ENCODE measurements at places on chromosomes 16 and 17.

DNA sequence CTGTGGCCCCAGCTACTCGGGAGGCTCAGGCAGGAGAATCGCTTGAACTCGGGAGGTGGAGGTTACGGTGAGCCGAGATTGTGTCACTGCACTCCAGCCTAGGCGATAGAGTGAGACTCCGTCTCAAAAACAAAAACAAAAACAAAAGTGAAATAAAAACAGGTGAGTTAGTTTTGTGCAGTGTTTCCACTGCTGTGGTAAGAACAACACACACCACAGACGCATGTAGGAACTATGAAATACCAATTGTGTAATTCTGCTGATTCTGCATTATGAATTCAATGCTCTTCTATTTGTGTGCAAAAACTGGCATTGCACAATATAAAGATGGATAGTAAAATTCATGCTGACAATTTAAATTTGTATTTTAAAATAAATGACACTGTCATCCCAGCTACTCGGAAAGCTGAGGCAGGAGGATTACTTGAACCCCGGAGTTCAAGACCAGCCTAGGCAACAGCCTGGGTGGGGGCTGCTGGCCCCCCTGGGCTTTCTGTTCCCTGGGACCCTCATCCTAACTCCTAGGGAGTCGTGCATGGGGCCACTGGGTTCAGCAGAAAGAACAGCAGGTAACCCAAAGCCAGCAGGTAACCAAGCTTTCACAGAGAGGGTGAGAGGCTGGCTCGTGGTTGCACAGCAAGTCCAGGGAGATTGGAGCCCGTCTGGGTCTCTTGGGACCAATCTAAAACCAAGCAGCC is 10.6 kb upstream of the RHBDF2 start:
- no peak for ATAC-seq

DNA sequence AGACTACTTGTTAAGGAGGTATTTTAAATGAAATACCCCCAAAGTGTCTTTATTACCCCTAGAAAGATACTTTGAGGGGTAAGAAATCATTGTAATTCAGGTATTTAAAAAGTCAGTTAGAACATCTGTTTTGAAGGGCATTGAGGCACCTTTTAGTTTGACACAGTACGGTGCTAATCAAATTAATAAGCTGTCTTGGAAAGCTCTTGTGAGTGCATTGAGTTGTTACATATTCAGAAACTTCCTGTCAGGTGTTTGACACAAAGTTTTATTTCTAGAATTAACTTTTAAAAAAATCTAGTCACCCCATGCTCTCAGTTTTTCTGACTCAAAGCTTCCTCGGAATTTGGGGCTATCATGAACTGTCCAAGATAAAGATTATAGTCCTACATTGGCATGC is 4.6 kb downstream of the RBBP6 start:
- ATAC-seq, result no peak

DNA sequence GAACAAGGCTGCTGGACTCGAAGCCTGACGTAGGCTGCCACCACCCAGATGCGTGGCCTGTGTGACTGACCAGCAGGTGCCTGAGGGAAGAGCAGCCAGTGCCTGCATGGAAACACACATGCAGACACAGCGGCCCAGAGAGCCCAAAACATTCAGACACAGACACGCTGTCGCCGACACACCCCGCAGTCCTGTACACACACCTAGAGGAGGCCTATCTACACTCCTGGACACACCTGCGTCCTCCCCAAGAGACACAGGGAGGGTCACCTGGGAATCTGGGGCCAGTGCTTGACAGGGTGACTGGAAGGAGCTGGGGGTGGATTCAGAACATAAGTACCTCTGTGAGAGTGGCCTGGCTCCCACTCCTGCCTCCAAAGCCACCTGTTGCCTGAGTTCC is 6.1 kb upstream of the TSPOAP1 start:
- no peak for ATAC-seq

DNA sequence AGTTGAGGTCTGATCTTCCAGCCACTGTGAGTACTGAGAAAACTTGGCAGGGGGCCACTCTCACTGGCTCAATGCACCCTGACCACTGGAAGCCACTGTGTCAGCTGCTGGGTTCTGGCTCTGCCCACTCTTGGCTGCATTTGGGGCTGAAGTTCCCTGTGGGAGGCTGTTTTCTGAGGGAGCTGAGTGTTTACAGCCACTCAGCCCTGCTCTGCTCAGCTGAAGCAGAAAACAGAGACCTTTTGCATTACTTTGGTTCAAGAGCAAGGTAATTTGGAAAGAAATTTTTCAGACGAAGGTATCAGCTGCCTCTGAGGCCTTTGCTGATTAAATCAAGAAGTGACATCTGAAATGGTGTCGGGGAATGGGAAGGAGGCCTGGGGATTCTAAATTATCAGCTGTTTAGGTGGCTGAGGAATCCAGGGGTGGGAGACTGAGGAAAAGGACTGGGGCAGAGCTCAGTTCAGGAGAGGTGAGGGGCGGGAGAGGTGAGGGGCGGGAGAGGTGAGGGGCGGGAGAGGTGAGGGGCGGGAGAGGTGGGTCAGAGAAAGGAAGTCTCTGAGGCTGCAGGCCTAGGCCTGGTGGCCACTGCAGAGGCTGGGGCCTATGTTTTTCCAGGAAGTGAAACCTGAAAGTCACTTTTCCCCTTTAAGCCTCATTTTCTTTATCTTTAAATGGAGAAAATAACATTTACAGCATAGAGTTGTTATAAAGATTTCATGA is at the start of gene ACSM5:
Gene ACSM5, plus strand, starts transcription at position 137 of the 723 bp plus-strand sequence. CDS start 1,951 bp downstream, outside the sequence.
- no peak for ATAC-seq

GRCh38 chr17:12953156-12953555 is 64.7 kb downstream of the ELAC2 start:
- ATAC-seq, result no peak

DNA sequence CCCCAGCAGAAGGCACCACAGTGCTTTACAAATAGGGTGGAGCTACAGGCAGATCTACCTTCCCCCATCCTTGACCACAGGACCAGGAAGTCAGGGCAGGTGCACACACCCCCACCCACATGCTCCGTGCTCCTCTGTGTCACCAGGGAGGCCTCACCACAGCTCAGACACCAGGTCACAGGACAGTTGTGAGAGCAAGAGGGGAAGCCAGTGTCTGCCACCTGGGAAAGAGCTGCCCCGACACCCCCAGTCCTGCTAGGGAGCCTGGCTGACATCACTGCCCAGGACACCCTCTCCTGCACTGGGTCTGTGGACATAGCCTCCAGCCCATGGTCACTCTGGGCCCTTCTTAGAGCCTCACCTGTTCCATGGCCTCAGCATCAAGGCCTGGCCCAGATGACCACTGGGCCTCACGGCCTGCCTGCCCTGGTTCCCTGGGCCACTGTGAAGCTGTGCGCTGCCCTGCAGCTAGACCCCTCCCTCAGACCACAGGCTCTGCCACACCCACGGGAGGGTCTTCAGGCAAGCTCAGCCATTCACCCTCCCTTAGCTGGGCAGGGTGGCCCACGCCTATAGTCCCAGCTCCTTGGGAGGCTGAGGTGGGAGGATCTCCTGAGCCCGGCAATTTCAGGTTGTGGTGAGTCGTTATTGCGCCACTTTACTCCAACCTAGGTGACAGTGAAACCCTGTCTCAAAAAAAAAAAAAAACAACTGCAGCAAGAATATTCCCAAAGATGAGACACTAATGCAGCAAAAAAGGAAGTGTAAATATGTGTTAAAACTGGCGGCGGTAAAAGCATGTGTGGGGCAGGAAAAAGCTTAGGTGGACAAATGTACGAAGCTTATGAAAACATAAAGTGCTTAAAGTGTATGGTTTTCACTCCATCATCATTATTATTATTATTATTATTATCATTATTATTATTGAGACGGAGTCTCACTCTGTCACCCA is 14.2 kb downstream of the POLR3K start:
- peak; percentile 86 for ATAC-seq

GRCh38 chr17:79031996-79032875 is 8.3 kb downstream of the C1QTNF1 start:
- no peak for ATAC-seq

GRCh38 chr16:73166441-73166851 is 118.5 kb upstream of the ZFHX3 start:
- no peak for ATAC-seq

GRCh38 chr17:44363613-44364159 is at the start of gene FAM171A2:
TSS of gene FAM171A2 (minus strand) at chr17:44363853. CDS start at chr17:44363714, 139 bp downstream.
- ATAC-seq, result peak; percentile 59

- no peak for ATAC-seq
Measured at GRCh38 chr16:66691234-66691633, 5.3 kb downstream of the CMTM4 start.

- ATAC-seq, result no peak
Measured at GRCh38 chr16:83624429-83625120, 183.2 kb upstream of the HSBP1 start.

DNA sequence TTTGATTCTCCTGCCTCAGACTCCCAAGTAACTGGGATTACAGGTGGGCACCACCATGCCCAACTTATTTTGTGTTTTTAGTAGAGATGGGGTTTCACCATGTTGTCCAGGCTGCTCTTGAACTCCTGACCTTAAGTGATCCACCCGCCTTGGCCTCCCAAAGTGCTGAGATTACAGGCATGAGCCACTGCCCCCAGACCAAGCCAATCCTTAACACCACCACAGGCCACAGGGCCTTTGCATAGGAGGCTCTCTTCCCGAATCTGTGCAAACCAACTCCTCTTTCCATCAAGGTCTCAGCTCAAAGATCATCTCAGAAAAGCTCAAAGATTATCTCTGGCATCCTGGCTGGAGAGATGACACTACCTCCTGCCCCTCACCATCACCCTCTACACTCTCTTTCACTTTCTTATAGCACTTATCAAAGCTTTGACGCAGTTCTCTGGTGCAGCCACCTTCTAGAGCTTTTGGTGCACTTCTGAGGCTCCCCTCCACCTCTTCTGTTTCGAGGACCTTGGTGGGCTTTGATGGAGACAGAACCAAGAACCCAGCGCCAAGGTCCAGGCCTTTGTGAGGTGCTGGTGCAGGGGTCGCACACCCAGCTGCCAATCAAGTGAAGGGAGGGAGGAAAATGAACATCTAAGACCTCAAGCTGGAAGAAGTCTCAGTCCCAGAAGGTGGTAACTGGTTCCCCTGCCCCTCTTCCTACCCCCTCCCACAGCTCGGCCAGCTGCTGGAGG is 23.2 kb upstream of the PHB1 start:
- no peak for ATAC-seq

DNA sequence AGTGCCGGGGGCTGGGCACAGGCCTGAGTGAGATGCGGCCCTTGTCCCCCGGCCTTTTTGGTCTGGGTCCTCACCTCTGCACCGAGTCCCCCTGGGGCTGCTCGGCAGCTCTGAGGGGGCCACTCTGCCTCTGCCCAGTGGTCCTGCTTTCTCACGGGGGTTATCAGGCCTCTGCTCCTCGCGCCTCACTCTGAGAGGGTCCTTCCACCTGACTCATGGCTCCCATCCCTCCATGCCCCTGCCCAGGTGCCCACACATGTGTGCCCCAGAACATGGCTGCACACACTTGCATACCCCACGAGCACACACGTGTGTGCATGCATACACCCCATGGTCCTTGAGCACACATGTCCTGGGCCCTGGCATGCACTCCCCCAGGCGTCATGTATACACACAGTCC is 53.7 kb downstream of the CMIP start:
- no peak for ATAC-seq
